ENCODE measurements at places on chromosomes 11 and 22.

- no peak for DNase-seq
These were observed 18.3 kb downstream of the PRR5L start for GRCh38 chr11:36314434-36314767.

DNA sequence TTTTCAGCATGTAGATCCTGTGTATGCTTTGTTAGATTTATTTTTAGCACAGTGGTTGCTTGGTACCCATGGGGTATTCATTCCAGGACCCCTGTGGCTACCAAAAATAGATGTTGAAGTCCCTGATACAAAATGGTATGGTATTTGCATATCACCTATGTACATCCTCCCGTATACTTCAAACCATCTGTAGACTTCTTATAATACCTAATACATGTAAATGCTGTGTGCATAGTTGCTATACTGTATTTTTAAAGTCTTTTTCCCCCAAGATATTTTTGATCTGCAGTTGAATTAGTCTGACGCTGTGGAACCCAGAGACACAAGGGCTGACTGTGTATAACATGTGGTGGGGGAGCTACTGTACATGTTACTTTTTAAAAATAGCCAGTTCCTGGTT is 101.1 kb downstream of the ATXN10 start:
- no peak for DNase-seq

DNA sequence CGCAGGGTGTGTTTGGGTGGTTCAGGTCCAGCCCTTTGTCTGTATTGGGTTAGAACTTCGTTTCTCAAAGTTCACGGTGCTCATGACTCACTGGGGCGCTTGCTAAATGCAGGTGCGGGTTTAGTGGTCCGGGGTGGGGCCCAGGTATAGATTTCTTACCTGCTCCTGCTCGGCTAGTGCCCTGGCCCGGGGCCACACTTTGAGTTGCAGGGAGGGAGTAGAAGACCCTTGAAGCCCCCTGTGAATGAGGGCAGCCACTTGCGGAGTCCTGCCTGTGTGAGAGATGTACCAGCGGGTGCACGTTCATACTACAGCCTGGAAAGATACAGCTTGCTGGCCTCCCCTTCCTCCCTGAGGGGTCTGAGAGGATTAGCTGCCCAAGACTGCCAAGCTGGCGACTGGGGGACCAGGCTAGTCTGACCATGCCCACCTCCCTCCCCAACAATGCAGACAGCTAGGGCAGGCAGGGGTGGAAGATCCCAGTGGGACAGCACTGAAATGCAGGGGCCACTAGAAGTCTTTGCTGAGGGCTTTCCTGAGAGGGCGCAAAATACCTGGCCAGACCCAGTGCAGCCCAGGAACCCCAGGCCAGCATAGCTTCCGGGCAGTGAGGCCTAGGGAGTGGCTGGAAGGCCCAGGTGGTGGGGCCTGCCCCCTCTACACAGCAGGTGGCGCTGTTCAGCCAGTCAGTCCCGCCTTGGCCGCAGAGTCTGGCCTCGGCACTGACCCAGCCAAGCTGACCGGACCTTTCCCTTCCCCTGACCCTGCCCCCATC is 5.1 kb upstream of the MYRF start:
- DNase-seq = no peak

DNA sequence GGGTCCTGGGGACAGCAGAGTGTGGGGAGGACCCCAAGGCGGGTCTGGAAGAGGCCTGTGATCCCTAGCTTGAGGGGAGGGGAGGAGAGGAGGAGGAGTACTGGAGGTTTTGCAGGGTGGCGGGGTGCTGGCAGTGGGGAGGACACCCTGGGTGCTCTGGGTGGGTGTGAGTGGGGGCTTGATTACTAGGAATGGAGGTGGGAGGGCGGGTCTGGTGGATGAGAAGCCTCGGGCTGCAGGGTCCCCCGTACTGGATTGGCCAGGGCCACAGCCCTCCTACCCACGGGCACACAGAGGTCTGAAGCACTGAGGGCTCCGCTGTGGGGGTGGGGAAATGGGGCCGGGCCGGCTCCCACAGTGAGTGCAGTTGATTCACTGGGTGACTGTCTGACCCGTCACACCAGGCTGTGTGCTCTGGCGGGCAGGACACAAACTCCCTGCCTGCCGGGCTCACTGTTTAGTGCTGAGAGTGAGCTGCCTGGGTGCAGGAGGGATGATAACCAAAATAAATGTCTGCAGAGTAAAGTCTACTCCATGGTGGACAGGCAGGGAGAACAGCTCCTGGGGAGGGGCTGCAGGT is 114.2 kb downstream of the CACNA1I start:
- no peak for DNase-seq

DNA sequence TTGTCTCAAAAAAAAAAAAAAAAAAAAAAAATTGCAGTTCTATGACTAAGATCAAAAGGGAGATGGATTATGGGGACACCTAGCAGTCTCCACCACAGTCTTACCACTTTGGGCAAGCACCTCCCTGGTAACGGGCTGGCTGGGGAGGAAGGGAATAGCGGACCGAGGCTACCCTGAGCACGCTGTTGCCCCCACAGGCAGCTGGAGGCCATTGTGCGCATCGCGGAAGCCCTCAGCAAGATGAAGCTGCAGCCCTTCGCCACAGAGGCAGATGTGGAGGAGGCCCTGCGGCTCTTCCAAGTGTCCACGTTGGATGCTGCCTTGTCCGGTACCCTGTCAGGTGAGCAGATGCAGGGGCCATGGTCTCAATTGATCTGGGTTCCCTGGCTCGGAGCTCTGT is 21.2 kb downstream of the MCM5 start:
- DNase-seq = no peak

DNA sequence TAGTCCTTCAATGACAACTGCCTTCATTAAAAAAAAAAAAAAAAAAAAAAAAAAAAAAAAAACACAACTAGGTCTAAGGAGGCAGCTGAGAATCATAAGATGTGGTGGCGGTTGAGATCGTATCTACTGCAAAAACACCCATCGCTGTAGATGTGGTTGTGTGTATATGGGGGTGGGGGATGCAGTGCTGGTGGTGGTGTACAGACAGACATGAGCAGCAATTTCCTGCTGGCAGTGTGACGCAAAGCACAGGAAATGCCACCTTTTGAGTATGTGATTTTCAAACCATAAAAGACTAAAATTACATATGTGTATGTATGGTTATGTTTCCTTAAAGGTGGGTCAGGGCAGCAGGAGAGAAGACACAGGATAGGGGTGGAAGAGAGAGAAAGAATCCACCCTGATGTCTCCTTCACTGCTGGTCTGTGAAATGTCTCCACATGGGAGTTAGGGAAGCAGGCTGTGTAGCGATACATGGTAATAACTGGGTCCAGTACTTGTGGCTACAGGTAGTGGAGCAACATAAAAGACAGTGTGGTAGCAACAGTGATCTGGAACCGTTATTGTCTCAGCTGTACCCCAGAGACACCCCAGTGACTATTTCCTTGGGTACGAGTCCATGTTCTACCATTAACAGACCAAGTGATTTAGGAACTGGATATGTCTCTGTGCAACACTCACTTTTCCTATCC is 57.9 kb downstream of the SYTL2 start:
- no peak for DNase-seq

GRCh38 chr11:79189055-79189454 is 251.8 kb downstream of the TENM4 start:
- DNase-seq = no peak

All from anterior cingulate cortex (tissue), 58 donors.